ENCODE measurements at places on chromosomes 3 and 15.

- peaks cover 10% of the 10 kb centered on the region for H3K4me1 ChIP-seq
- no peaks in the 10 kb centered on the region for H3K36me3 ChIP-seq
- DNase-seq, result no peak
- no peaks in the 10 kb centered on the region for H3K27me3 ChIP-seq
- no peak overlapping the region for H3K27ac ChIP-seq
- H3K4me3 ChIP-seq, result no peak overlapping the region
These were observed 450.1 kb upstream of the THBS1 start for GRCh38 chr15:39130556-39131379.

- no peak overlapping the region for H3K4me3 ChIP-seq
- H3K27me3 ChIP-seq, result peaks cover 29% of the 10 kb centered on the region
These were observed 71.8 kb downstream of the CEMIP start for GRCh38 chr15:80850941-80851451.

DNA sequence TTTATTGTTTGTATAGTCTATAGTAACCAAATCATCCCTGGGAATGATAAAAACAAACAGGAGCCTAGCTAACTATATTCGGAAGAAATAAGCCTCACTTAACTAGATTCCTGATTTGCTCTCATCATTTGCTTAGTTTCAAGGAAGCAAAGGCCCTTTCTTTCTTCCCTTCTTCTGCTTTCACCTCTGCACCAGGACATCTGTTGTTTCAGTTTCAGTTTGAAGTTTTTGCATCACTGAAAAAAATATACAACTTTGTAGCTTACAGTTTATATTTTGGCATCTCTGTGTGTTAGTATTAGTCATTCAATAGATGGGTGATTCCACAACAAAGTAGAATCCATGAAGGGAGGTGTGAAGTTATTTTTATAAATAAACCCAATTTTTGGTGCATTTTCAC, 113.6 kb upstream of the SNTN start:
- no peak overlapping the region for H3K27ac ChIP-seq
- DNase-seq, result no peak
- H3K36me3 ChIP-seq, result no peaks in the 10 kb centered on the region
- H3K4me3 ChIP-seq, result no peak overlapping the region

- H3K4me3 ChIP-seq, result peak overlapping the region; percentile 86
- H3K27ac ChIP-seq, result no peak overlapping the region
- H3K36me3 ChIP-seq, result peaks cover 6% of the 10 kb centered on the region
- H3K4me1 ChIP-seq, result peaks cover 2% of the 10 kb centered on the region
These were observed 1.0 kb downstream of the DTWD1 start for GRCh38 chr15:49621887-49622286.

DNA sequence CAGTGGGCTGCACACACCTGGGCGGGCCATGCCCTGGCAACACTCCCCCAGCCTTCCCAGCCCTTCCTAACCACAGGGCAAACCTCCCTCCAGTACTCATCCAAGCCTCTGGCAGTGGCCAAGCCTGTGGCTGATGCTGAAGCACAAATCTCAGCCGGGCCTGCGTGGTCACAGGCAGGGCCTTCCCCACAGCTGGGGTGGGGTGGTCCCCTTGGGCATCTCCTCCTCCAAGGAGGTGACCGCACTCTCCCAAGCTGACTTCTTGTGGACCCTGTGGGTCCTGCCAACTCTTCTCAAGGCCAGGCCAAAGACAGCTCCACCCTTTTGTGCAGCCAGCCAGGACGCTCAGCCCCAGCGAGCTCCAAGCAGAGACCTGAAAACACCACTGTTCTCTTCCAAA, 21.4 kb downstream of the GRAMD2A start:
- H3K27me3 ChIP-seq, result no peaks in the 10 kb centered on the region
- peaks cover 23% of the 10 kb centered on the region for H3K4me1 ChIP-seq
- no peak overlapping the region for H3K4me3 ChIP-seq
- DNase-seq, result no peak
- H3K27ac ChIP-seq, result no peak overlapping the region

DNA sequence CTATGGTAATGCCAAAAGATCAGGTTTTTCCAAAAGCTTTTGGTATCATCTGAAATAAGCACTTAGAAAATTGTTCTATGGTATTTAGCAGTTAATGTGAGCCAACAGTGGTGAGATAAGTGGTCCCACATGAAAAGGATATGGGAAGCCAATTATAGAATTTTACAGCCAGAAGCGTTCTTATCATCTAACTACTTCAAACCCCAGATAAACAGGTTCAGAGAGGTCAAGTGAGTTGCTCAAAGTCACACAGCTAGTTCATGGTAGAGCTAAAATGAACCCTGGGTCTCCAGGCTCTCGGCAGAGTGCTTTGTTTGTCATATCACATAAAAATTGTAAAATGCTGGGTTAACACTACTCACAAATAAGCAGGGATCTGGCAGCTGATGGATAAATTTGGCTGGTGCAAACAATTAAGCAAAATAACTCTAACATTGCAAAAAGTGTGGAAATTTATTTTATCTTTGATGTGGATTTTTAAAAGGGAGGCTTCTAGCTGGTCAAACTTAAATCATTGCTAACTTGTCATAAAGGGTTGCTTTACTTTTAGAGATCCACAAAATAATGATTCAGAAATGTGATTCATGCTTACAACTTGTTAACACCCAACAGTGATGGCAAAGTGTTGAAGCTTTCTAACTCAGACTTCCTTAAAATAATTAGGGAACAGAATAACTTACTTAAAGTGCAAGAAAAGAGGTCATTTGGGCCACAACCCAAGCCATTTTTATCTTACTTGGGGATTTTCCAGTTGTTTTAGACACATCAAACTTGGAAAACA, 202.8 kb upstream of the TBC1D5 start:
- peaks cover 30% of the 10 kb centered on the region for H3K4me1 ChIP-seq
- no peaks in the 10 kb centered on the region for H3K36me3 ChIP-seq
- peak overlapping the region; percentile 34 for H3K27ac ChIP-seq
- no peak for DNase-seq
- H3K27me3 ChIP-seq, result no peaks in the 10 kb centered on the region

DNA sequence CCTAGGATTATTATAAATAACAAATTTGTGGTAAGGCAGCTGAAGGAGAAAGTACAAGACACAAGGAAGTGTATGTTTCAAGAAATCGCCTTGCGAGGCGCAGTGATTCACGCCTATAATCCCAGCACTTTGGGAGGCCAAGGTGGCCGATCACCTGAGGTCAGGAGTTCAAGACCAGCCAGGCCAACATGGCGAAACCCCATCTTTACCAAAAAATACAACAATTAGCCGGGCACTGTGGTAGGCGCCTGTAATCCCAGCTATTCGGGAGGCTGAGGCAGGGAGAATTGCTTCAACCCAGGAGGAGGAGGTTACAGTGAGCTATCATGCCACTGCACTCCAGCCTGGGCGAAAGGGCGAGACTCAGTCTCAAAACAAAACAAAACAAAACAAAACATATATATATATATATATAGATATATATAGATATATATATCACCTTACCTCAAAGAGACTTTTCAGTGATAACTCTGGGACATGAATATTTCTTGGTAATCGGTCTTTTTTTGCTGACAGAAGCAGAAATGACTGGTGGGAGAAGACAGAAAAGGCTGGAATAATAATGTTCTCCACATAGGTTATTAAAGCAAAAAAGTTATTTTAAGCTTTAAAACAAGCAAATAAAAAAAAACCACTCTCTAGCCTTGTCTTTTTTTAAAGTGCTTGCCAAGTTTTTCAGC, 52.3 kb downstream of the TRANK1 start:
- H3K4me3 ChIP-seq, result no peak overlapping the region
- H3K36me3 ChIP-seq, result peaks cover 11% of the 10 kb centered on the region
- DNase-seq, result no peak
- no peak overlapping the region for H3K27ac ChIP-seq
- H3K4me1 ChIP-seq, result peaks cover 4% of the 10 kb centered on the region

GRCh38 chr3:14847613-14848541, 29.1 kb downstream of the FGD5 start:
- DNase-seq, result no peak
- peaks cover 2% of the 10 kb centered on the region for H3K27me3 ChIP-seq
- H3K36me3 ChIP-seq, result no peaks in the 10 kb centered on the region
- H3K4me1 ChIP-seq, result peaks cover 10% of the 10 kb centered on the region
- no peak overlapping the region for H3K4me3 ChIP-seq
- H3K27ac ChIP-seq, result no peak overlapping the region

Data from neuronal stem cell (in vitro differentiated cells).